ENCODE measurements at places on chromosomes 7 and 10.

GRCh38 chr7:90345595-90346335 lies 751 bp upstream of the GTPBP10 start:
- DNase-seq: no peak

- DNase-seq: no peak
These were observed 2.3 kb upstream of the STK32C start for GRCh38 chr10:132309879-132310591.

GRCh38 chr10:128062881-128063563 lies 63.2 kb downstream of the MKI67 start:
- DNase-seq: peak; percentile 76

- no peak for DNase-seq
These were observed 1567.3 kb upstream of the LRRTM3 start for GRCh38 chr10:65358565-65358964.

DNA sequence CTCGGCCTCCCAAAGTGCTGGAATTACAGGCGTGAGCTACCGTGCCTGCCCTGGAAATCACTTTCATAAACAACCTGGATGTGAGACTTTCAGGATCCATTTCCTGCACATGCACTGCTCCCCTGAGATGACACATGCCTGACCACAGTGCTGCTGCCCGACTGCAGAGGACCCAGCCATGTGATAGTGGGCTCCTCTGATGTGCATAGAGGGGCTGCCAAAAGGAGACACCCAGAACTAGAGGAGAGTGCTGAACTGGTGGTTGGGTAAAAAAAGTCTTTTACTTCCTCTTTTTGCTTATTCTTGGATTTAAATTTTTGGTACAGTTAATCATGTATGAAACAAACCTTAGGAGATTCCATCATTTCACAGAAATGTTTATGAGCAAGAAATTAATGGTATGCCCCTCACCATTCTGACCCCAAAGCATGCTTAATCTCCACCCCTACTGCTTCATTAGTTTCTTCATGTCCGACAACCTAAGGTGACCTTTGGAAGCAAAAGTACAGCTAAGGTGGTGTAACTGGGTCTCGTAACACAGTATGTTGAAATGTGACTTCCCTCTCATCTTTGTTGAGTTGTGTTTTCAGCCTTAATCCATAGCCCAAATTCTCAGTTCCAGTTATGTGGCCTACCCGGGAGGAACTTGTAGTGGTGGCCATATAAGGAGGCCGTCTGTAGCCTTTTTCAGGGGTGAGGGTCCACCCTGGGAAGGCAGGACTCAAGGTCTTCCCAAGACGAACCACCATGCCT lies 111.1 kb downstream of the RNF216 start:
- DNase-seq: no peak

DNA sequence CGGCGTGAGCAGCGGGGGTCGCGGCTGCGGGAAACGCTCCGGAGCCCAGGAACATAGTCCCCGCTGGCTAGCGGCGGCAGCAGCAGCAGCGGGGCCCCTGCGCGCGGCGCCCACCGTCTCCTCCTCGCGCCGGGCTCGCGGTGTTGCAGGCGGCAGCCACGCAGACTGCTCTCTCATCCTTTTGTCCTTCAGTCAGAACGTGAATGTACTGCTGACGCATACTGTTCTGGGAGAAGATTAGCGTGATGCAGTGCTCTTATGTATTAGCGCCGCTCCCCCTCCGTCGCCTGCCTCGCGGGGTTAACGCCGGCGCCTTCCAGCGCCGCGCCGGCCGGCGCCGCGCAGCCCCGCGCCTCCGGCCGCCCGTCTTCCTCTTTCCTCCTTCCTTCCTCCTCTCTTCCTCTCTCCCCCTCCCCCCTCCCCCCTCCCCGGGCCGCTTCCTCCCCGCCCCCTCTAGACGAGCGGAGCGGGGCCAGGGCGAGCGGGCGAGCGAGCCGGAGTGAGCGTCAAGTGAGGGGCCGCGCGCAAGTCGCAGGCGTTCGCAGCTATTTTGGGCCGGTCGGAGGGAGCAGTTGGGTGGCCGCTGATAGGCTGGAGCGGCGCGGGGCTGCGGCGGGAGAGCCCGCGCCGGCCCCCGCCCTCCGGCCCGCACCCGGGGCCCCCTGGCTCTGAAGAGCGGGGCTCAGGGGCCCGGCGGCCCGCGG lies 816 bp upstream of the LRRC4 start:
- peak; percentile 43 for DNase-seq

- DNase-seq: no peak
These were observed 12.7 kb downstream of the MYOF start for GRCh38 chr10:93469454-93469853.

- peak; percentile 50 for DNase-seq
These were observed 11.3 kb downstream of the C10orf105 start for GRCh38 chr10:71708301-71708703.

GRCh38 chr7:155516466-155516865 lies 29.9 kb downstream of the CNPY1 start:
- DNase-seq: no peak

DNA sequence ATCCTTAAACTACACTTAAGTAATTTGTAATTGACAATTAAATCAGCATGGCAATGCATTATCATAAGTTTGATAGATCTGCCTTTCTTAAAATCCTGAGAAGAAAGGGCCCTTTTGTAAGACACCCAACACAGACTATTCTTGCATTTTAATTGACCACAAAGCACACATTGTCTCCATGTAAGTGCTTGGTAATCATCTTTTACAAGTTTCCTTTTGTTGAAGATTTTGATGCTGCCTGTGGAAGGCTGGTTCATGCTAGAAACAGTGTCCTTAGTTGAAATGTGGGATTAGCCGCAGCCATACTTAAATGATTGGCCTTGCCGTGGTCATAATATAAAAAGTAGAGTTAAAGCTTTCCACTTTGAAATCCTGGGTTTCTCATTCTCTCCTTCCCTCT lies 32.3 kb upstream of the CELF2 start:
- DNase-seq: no peak

GRCh38 chr7:6512892-6513291 lies 38.4 kb downstream of the GRID2IP start:
- no peak for DNase-seq

DNA sequence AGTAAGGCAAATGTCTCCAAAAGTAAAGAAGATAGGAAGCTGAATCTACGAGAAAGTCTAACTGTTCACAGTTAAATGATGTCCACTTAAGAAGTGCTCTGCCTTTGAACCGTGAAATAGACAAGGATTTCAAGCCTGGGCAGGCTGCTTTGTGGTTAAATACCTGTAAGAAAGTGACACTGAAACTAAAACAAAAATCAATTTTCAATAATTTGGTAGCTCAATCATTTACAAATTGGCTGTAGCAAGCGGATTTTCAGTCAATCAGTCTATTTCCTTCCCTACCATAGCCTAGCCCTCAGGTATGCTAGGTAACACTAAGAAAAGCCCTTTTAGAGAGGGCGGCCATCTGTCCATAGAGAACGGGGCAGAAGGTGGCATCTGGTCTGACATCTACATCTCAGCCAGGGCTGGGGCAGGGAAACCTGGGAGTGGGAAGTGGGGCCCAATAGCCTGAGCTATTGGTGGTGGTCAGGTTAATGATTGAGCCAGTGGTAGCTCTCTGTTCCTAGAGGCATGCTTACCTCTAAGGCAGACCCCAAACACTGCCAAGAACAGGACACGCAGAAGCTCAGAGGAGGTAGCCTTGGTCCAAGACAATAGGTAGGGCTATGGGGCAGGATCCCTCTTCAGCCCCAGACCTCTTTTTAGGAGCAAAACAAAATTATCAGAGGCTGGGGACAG lies 223.2 kb downstream of the CCSER2 start:
- DNase-seq: no peak

GRCh38 chr7:79608005-79608404 lies 154.5 kb upstream of the MAGI2 start:
- no peak for DNase-seq

DNA sequence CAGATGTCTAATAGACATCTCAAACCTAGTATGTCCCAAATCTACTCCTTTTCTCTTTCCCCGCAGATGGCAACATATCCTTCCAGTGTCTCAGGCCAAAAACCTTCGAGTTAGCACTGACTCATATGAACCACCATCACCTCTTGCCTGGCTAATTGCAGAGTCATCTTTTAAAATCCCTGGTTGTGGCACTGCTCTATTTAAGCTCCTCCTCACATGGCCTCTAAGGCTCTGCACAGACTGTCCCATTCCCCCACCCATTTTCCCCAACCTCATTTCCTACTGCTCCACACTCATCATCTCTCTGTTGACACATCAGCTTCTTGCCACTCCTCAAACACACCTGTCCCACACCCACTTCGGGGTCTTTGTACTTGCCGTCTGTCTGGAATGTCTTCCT lies 16.8 kb upstream of the HBP1 start:
- DNase-seq: no peak

DNA sequence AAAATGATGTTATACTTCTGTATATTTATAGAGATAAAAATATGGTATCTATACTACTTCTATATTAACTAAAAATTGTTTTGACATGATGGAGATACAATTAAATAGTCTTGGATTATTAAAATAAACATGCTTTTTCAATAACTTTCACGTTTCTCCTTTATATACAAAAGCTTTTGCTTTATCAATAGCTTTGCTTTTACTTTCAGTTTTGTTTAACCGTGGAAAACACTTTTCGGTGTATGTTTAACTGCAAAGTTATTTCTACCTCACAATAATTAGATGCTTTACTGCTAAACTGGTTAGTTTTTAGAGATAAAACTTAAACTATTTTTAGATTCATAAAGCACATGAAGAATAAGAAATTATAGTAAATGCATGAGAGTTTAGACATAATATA lies 432.1 kb upstream of the PCDH15 start:
- no peak for DNase-seq

DNA sequence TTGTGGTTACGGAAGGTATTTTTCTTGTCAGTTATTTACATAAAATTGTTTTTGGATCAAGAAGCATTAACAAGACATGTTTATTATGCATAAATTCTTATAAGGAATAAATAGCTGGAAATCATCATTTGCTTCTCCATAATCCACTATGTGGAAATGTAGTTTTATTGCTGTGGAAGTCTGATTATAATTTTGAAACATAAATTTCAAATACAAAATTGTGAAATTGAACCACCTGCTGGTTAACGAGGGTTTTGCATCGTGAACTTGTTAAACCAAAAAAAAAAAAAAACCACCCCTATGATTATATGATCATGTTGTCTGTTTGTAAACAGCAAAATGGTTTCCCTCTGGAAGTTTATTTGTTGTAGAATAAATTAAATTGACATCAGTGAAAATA lies 25.9 kb downstream of the ABRAXAS2 start:
- DNase-seq: peak; percentile 4

GRCh38 chr7:143948733-143949132 lies 5.9 kb upstream of the OR2F1 start:
- no peak for DNase-seq

GRCh38 chr7:158655931-158656441 lies 48.6 kb downstream of the NCAPG2 start:
- DNase-seq: no peak

Measured in central memory CD4-positive, alpha-beta T cell (primary cell).